ENCODE measurements at places on chromosomes 3 and 15.
A peak's percentile ranks its signal among the peaks of the same experiment; 100 is the strongest.

- DNase-seq: no peak
Measured at GRCh38 chr3:116288485-116288884, 156.8 kb downstream of the LSAMP start.

GRCh38 chr3:43023746-43024145, 44.6 kb downstream of the GASK1A start:
- DNase-seq: no peak

GRCh38 chr3:115845986-115846385, 222.7 kb downstream of the GAP43 start:
- DNase-seq: no peak

GRCh38 chr3:71163198-71163918, 420.2 kb downstream of the FOXP1 start:
- no peak for DNase-seq

DNA sequence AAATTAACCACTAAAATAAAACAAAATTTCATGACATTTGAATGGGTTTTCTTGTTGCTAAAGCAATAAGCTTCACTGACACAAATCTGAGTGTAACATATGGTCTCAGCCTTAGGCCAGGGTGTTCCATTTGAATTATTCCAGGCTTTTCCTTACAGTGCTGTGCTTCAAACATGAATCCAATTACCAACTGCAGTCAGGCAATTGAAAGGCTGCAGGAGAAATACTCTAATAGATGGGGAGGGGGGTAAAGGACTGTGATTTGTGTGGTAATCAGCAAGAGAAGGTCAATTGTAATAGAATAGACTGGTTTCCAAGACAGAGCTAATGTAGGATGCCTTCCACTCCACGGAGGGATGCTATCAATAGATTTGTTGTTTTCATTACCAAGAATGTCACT, 466.7 kb downstream of the C3orf38 start:
- peak; percentile 84 for DNase-seq

DNA sequence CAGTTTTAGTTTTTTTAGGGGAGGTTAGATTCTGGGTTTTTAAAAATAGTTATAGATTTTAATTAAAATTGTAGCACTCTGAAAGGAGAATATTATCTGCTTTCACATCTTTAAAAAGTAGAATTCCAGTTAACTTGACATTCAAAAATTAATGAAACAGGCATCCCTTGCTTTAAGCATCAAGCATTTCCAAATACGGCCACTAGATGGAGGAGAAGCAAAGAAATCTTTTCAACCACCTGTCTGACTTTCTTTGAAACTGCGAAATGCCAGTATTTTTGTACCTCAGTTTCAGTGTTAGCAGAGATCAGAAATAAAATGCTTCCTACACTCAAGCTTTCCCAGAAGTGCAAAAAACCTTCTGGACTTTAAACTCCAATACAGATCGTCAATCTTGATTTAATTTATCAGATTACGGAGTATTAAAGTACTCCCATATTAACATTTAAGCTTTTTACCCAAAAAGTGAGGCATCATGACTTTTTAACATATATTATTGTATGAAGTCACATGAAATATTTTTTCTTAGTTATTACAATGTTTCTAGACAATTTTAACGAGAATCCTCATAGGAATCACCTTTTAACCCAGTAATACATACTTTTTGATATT, 153.3 kb downstream of the P3H2 start:
- DNase-seq: peak; percentile 79

DNA sequence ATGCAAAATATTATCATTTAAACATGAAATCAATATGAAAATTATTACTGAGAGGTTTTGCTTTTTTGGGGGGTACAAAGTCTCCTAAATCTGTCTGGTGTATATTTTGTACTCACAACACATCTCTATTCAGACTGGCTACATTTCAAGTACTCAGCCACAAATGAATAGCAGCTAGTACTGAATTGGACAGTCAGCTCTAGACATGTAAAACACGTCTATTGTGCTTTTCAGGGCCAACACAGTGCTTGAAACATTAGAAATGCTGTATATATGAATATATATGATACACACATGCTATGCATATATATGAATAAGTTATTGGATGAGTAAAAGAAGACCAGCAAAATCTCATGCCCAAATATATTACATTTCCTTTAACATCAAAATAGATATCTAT, 103.8 kb upstream of the CFAP20DC start:
- no peak for DNase-seq

DNA sequence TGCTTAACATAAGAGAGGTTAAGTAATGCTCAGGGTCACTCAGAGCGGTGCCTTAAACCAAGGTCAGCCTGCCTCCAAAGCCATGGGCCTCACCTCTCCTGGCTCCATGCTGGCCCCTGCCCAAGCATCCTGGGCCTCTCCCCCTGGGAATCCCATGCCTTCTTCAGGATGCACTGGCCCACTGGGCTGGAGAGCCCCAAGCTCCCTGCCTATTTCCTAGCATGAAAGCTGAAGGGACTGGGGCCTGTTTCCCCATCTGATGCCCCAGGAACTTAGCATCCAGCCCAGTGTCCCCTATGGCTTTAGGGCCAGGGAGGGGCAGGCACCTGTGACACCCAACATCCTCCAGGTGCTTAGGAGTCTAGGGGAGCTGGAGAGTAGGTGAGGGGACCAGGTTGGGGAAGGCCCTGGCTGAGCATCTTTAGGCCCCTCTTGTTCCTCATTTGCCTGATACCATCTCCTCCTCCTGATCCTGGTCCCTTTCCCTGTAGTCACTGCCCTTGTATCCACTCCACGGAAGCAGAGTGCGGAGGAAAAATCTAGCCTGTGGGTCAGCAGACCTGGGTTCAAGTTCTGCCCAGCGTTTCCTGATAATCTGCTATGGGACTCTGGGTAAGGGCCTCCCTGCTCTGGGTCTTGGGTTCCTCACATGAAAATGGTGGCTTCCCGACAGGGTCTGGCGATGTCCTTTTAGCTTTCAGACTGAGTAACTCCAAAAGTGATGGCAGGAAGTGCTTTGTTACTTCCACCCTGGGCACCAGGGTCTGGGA, 28.6 kb downstream of the EHD4 start:
- no peak for DNase-seq

Measured in NCI-H82 (cell line).